ENCODE measurements at places on chromosomes 16 and 17. TPM values are rescaled to one million over a fixed set of nuclear protein-coding genes. Genes with fewer than 3 reads are reported as not detected.
A peak's percentile ranks its signal among the peaks of the same experiment; 100 is the strongest.

FBXO39 gene
- total RNA-seq, result not detected

ST6GALNAC1 gene
- 2.2 TPM for total RNA-seq

- H3K27me3 ChIP-seq, result no peaks in the 10 kb centered on the region
- no peak overlapping the region for H3K4me3 ChIP-seq
- no peaks in the 10 kb centered on the region for H3K36me3 ChIP-seq
- H3K27ac ChIP-seq, result no peak overlapping the region
- H3K4me1 ChIP-seq, result no peaks in the 10 kb centered on the region
- DNase-seq, result no peak
Measured at GRCh38 chr17:47990962-47991731, 20.2 kb downstream of the CDK5RAP3 start.

DNA sequence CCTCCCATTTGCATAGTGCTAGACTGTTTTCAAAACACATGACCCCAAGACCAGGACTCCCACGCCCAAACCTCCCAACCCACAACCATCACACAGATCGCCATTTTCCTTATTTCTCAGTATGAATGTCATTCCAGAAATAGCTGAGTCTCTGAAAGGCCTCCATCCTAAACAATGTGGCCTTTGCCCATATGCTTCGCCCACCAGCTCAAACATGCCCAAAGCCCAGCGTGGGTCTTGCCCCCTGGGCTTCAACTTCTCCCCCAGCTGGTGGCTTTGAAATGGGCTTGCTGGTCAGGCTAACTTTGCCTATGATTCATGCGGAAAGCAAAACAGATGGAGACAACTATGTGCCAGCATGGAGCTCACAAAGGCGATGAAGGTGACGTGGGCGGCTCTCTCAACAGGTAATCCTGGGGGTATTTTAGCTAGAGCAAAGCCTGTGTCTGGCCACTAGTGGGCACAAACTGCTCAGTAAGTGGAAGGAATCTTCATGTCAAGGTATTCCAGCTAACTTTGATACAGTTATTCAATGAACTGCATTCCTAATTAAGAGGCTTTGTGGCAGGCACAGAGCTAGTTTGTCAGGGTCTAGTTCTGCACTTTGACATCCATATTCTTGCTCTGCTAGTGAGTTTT, 17.1 kb downstream of the PMP22 start:
- no peak overlapping the region for H3K4me3 ChIP-seq
- H3K36me3 ChIP-seq, result peaks cover 30% of the 10 kb centered on the region
- no peak overlapping the region for H3K27ac ChIP-seq
- no peak for DNase-seq
- H3K4me1 ChIP-seq, result peaks cover 73% of the 10 kb centered on the region
- H3K27me3 ChIP-seq, result no peaks in the 10 kb centered on the region

- peak overlapping the region; percentile 30 for H3K27ac ChIP-seq
- H3K4me3 ChIP-seq, result no peak overlapping the region
- H3K4me1 ChIP-seq, result no peaks in the 10 kb centered on the region
Measured at GRCh38 chr17:45345554-45346215, 28.9 kb upstream of the MAP3K14 start.

- peak overlapping the region; percentile 94 for H3K27ac ChIP-seq
- H3K4me3 ChIP-seq, result no peak overlapping the region
- H3K27me3 ChIP-seq, result no peaks in the 10 kb centered on the region
- H3K36me3 ChIP-seq, result no peaks in the 10 kb centered on the region
- no peak for DNase-seq
Measured at GRCh38 chr17:44105941-44106340, 17.5 kb downstream of the HDAC5 start.

DNA sequence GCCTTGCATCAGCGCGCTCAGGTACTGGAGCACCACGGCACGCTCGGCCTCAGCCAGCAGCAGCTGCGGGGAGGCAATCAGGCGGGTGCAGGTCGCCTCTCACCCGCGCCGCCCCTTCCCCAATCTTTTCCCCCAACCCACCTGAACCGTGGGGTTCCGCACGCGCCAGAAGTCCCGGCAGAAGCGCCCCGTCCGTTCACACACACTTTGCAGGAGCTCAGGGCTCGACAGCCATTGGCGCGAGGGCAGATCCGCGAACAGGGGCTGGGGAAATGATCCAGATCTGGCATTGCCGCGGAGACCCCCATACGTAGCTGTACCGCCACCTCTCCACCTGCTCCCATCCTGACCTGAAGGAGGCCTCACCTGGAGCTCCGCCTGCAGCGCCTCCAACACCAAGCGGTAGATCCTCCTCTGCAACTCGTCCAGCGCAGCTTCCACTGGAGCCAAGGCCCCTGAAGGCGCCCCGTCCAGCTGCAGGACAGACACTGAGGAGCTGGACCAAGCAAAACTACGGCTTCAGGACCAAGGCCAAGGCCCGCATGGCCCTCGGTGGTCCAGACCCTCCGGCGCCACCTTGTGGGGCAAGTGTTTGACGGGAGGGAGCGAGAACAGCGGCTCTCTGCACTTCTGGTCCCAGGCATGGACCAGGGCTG, 1.4 kb upstream of the MATCAP1 start:
- no peaks in the 10 kb centered on the region for H3K27me3 ChIP-seq
- H3K27ac ChIP-seq, result peak overlapping the region; percentile 97
- H3K36me3 ChIP-seq, result no peaks in the 10 kb centered on the region

GRCh38 chr17:42233994-42234393, 39.7 kb upstream of the GHDC start:
- peak; percentile 49 for DNase-seq
- H3K27me3 ChIP-seq, result no peaks in the 10 kb centered on the region
- H3K4me3 ChIP-seq, result no peak overlapping the region
- H3K4me1 ChIP-seq, result peaks cover 59% of the 10 kb centered on the region
- H3K36me3 ChIP-seq, result no peaks in the 10 kb centered on the region
- H3K27ac ChIP-seq, result peak overlapping the region; percentile 88

- H3K4me3 ChIP-seq, result no peak overlapping the region
- no peak overlapping the region for H3K27ac ChIP-seq
- peaks cover 3% of the 10 kb centered on the region for H3K4me1 ChIP-seq
- no peak for DNase-seq
- H3K27me3 ChIP-seq, result no peaks in the 10 kb centered on the region
- no peaks in the 10 kb centered on the region for H3K36me3 ChIP-seq
Measured at GRCh38 chr16:81436386-81436785, 8.2 kb upstream of the CMIP start.

GRCh38 chr17:5508810-5509209, 22.4 kb downstream of the MIS12 start:
- no peaks in the 10 kb centered on the region for H3K36me3 ChIP-seq
- no peak overlapping the region for H3K4me3 ChIP-seq
- DNase-seq, result no peak

DNA sequence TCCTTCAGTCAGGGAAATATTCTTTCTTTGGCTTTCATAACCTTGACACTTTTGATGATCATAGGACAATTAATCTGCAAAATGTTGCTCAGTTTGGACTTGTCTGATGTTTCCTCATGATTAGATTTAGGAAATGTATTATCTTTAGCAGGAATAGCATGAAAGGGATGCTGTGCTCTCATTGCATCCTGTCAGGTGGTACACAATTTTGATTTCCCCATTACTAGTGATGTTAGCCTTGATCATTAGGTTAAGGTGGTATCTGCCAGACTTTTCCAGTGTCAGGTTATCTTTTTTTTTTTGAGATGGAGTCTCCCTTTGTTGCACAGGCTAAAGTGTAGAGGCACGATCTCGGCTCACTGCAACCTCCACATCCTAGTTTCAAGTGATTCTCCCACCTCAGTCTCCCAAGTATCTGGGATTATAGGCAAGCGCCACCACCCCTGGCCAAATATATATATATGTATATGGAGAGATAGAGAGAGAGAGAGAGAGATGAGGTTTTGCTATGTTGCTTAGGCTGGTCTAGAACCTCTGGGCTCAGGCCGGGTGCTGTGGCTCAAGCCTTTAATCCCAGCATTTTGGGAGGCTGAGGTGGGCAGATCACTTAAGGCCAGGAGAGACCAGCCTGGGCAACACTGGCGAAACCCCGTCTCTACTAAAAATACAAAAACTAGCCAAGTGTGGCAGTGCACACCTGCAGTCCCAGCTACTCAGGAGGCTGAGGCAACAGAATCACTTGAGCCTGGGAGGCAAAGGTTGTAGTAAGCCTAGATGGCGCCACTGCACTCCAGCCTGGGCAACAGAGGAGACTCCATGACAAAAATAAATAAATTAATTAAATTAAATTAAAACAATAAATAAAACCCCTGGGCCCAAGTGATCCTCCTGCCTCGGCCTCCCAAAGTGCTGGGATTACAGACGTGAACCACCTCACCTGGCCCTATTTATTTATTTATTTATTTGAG, 15.8 kb upstream of the CAVIN1 start:
- no peaks in the 10 kb centered on the region for H3K27me3 ChIP-seq
- H3K36me3 ChIP-seq, result no peaks in the 10 kb centered on the region
- DNase-seq, result no peak
- H3K4me1 ChIP-seq, result no peaks in the 10 kb centered on the region
- no peak overlapping the region for H3K4me3 ChIP-seq
- H3K27ac ChIP-seq, result no peak overlapping the region

- DNase-seq, result no peak
- H3K27ac ChIP-seq, result no peak overlapping the region
- H3K36me3 ChIP-seq, result no peaks in the 10 kb centered on the region
- H3K4me3 ChIP-seq, result no peak overlapping the region
- H3K4me1 ChIP-seq, result no peaks in the 10 kb centered on the region
- no peaks in the 10 kb centered on the region for H3K27me3 ChIP-seq
Measured at GRCh38 chr17:38789185-38789584, 10.2 kb downstream of the PIP4K2B start.

All from gastrocnemius medialis (tissue), 4 donors.